Left ventricle myocardium superior (tissue), 1 donor: ENCODE measurements at places on chromosomes 6 and 20. TPM values are rescaled to one million over a fixed set of nuclear protein-coding genes. Genes with fewer than 3 reads are reported as not detected.

The BHLHE23 gene
- total RNA-seq, result not detected

The ANGPT4 gene
- total RNA-seq, result 0.05 TPM

The PKIB gene
- 0.35 TPM for total RNA-seq

The VWA7 gene
- total RNA-seq, result 12.8 TPM

The TNNC2 gene
- total RNA-seq, result not detected

The TCF15 gene
- total RNA-seq, result 11.8 TPM

The SEL1L2 gene
- 0.40 TPM for total RNA-seq

The IPCEF1 gene
- 1.7 TPM for total RNA-seq

The PGC gene
- not detected for total RNA-seq

The RAET1G gene
- total RNA-seq, result 0.32 TPM

The TRIM10 gene
- total RNA-seq, result not detected

- DNase-seq, result no peak
Observed at GRCh38 chr6:33206027-33206863, 1.8 kb downstream of the HSD17B8 start.

- DNase-seq, result peak; percentile 57
Observed at GRCh38 chr6:142827369-142827768, 117.6 kb downstream of the HIVEP2 start.

GRCh38 chr6:35356391-35356790 lies 14.0 kb downstream of the PPARD start:
- no peak for DNase-seq

DNA sequence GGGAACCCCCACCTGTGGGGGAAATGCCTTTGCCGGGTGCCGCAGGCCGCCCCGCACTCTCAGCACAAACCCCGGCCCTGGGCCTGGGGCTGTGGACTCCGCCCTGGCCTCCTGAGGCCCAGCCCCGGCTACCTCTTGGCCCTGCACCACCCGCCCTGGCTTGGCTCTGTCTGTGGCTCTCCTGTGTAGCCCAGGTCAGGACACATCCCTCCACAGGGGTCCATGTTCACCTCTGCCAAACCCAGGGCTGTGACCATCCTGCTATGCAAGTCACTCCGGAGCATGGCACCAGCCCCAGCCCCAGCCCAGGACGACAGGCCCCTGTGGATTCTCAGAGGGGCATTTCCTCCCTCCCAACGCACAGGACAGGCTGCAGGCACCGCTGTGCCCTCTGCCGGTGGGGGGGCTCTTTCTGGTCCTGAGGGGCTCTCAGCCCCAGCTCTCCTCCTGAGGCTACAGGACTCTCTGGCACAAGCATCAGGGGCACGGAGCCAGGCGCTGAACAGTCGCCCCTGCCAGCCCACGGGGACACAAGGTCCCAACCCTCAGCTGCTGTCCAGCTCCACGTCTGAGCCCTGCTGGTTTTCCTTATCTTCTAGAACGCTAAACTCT lies 45.7 kb downstream of the TAF4 start:
- DNase-seq, result peak; percentile 85

DNA sequence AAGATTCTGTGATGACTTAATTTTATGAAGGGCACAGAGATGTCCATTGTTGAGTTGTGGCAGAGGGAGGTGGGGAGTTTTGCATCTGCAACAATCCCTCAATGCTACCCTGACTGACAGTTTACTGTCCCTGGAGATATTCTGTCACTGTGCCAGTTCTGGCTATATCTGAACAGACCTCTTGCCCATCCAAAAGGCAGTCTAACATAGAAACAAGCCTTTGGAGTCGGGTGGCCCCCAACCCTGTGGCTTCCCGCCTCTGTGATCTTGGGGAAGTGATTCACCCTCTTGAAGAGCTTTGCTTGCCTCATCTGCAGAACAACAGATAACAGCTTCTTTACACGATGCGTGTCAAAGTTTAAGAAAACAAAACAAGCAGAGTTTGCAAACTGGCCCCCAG lies 3.8 kb upstream of the E2F1 start:
- no peak for DNase-seq

DNA sequence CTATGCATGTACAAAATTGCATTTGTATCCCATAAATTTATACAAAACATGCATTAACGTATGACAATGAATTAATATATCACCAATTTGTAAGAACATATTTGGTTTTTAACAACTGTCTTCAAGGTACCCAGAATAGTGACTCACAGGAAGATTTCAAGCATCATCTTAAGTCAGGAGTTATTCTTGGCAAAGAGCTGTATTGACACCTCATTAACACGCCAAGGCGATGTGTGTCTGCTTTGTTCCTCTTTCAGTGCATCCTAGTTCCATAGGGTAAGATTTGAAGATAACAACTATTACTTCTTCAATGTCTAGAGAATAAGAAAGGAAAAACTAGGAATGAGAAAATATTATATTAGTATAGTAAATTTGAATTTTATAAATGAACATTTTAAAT lies 35.8 kb upstream of the TPD52L1 start:
- no peak for DNase-seq

DNA sequence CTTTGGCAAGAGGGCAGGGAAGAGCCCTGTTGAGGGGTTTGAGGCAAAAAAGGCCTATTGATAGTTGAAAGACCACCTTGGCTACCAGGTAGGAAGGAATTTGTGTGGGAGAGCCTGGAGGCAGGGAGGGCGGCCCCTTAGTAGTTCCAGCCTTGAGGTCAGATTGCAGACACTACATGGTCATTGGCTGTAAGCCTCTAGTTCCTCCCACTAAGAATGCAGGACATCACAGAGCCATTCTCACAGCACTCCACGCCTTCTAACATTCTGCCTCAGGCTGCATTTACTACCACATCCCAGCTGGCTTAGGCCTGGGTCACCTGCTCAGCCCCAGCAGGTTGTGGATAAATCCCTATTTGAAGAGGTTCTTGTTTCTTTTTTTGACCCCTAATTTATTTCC lies 91.0 kb upstream of the SNX9 start:
- DNase-seq, result no peak

GRCh38 chr20:57566803-57567459 lies 6.0 kb downstream of the PCK1 start:
- DNase-seq, result no peak

GRCh38 chr20:45969712-45970634 lies 2.0 kb downstream of the ZNF335 start:
- no peak for DNase-seq

DNA sequence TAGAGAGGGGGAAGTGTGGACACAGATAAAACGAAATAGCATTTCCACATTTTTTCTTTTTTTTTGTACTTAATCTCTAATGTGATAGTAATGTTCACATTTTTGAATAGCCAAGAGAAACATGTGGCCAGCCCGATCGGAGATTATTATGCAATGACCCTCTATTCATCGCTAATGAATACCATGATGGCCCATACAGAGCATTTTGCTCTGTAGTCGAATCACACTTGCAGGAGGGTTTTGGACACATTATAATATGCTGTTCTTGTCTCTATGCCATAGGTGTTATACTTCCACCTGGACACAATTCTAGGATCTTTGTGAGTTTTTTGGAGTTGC lies 60.1 kb downstream of the MTHFD1L start:
- no peak for DNase-seq

GRCh38 chr6:113995634-113996033 lies 24.7 kb upstream of the HDAC2 start:
- peak; percentile 50 for DNase-seq

DNA sequence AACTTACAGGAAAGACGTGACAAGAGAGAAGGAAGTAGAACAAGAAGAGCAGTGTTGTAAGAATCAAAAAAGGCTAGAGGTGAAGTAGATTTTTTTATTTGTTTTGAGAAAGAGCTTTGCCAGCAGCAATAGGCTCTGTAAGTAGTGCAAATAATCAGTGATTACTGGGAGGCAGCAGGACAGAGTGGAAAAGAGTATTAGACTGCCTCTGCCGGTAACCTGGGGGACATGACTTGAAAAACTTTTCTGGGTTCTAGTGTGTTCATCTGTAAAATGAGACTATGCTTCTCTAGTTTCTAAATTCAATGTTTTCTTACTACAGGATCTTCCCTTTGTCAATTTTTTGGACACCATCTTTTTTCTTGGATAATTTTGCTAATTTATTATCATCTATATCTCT lies 5.8 kb upstream of the IRAK1BP1 start:
- DNase-seq, result no peak

DNA sequence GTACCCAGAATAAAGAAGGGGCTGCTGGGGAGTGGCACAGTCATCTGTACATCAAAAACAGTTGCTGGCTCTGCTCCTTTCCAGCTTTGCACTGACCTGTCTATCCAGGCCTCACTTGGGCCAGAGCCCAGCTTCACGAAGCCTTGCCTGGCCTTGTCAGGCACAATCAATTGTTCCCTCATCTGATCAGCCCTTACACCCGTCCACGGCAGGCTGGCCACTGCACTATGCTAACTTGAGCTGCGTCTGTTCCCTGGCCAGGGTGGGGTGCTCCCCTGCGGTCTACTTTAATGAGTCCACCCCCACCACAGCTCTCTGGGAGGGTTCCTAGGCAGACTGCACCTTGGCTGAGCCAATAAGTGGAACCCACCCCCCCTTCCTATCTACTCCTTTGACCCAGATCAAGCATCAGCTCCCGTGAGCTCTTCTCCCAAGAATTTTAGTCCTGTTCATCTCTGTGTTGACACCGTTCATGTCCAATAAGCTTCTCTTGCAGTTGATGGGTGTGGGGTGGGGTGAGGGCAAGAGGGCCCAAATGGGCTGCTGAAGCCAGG lies 74.3 kb upstream of the MLN start:
- peak; percentile 15 for DNase-seq

DNA sequence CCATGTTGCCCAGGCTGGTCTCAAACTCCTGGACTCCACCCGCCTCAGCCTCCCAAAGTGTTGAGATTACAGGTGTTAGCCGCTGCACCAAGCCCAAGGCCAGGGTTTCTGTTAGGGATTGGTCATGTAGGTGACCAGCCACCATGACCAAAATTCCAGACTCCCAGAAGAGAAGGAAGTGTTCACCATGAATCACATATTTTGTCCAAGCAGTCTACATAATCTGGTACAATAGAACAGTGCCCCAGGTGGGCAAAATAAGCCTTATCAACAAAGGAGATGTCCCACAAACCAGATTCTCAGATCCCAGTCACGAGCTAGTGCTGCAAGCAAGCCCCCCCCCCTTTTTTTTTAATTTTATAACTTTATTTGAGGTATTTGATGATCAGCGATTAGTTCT lies 20.0 kb downstream of the ZNF341 start:
- no peak for DNase-seq

DNA sequence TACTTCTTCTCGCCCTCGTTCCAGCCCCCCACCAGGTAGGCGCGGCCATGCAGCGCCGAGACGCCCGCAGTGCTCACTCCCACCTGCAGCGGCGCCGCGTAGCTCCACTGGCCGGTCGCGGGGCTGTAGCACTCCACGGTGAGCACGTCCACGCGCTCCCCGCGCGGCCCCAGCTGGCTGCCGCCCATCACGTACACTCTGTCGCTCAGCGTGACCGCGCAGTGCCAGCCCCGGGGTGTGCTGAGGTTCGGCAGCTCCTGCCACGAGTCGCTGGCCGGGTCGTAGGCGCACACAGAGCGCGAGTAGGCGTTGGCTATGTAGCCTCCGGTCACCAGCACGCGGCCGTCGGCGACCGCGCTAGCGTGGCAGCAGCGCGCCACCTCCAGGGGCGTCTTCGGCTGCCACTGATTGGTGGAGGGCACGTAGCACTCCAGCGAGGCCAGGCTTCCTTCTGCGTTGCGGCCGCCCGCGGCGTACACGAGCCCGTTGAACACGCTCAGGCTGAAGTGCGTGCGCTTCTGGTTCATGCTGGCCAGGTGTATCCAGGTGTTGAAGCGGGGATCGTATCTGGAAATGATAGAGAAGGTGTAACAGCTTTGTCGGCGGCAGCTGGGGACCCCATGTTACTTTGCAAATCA lies 13.7 kb downstream of the KLHL31 start:
- peak; percentile 79 for DNase-seq

DNA sequence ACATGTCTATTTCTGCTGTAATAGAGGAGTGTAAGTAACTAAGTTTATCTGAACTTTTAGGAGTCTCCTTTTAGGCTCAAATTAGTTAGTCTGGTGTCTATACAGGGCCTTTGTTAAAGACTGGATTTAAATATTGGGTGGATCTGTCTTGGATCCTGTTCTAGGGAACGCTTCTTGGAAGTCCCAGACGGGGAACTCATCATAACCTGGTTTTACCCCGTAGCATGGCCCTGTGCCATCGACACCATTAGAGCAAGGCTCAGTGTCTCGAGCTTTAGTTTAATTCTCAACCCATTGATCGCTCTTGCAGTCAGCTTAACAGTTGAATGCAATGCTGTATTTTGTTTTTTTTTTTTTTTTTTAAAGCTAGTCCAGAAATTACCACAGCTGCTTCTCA lies 89.9 kb downstream of the CARMIL1 start:
- DNase-seq, result peak; percentile 56

- no peak for DNase-seq
Observed at GRCh38 chr20:7866285-7866684, 74.0 kb downstream of the HAO1 start.

DNA sequence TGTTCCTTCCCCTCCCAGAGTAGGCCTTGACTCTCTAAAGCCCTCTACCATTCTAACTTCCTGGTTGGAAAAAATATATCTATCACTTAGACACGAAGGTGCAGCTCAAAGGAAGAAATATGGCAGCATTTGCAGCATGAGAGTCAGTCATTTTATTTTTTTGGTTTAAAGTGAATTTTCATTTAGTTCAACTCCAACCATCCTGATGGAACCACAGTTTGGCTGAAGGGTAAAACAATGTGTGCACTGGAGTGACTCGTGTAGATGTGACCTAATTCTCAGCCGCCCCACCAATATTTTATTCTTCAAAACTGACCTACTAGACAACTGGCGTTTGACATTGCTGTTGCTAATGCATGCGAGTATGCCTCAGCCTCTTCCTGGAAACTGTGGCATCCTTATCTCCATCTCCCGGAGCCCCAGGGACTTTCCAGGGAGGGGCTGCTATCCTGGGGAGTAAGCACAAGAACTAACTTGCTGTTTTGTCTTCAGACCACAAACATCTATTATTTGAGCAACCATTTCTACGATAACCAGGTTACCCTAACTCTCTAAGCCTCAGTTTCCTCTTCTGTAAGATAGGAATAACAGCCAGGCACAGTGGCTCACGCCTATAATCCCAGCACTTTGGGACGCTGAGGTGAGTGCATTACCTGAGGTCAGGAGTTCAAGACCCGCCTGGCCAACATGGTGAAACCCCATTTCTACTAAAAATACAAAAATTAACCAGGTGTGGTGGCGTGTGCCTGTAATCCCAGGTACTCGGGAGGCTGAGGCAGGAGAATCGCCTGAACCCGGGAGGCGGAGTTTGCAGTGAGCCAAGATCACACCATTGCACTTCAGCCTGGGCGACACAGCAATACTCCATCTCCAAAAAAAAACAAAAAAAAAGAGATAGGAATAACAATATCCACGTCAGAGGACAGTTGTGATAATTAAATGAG lies 148.7 kb upstream of the JARID2 start:
- no peak for DNase-seq

DNA sequence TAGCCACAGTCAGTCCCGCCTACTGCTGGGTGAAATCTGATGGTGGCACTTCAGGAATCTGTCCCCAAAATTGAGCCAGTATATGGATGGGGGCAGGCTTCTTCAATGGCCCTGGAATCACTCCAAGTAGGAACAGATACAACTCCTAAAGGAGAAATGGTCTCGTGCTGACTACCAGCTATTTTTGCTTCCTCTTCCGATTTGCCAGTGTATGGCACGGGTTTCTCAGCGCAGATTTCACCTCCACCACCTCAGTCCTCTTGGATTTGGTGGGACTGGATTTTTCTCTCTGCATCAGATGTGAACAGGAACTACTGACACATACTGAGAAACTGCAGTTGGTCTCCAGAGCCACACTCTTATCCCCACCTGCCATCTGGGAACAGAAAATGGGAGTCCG lies 27.2 kb downstream of the PNPLA1 start:
- no peak for DNase-seq
